Jurkat, Clone E6-1 (cell line): ENCODE measurements at places on chromosomes 5 and 9.

DNA sequence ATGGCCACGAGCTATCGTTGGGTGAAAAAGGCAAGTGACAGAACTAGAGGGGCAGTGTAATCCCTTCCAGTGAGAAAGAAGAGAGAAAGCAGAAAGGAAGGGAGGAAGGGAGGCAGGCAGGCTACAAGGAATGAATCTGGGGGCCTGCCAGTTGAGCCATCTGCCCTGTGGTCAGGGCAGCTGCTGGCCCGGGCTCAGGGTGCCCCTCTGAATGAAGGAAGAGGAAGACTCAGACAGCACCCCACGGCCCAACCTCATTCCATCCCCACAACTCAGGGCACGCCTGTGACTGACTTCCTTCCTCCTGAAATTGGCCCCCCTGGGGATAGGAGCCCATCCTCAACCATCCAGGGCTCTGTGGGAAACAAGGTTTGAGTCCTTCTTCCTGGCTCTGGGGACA, 20.3 kb upstream of the FLT4 start:
- no peak for DNase-seq

DNA sequence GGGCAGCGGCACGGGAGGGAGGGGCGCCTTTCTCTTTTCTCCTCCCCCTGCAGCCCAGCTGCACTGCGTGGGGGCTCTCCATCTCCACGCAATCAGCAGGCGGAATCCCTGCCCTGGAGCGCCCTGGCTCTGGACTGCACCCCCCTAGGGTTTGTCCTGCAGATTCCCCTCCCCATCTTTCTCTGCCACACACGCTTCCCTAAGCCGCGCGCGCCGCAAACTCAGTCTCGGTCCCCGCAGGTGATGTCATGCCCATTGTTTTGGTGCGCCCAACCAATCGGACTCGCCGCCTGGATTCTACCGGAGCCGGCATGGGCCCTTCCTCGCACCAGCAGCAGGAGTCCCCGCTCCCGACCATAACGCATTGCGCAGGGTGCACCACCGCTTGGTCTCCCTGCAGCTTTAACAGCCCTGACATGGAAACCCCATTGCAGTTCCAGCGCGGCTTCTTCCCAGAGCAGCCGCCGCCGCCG, at the start of gene KCNN2:
Gene KCNN2 (plus strand): TSS at position 347 of the 473 bp plus-strand sequence. CDS start 70 bp downstream, at position 417.
- peak; percentile 93 for DNase-seq

DNA sequence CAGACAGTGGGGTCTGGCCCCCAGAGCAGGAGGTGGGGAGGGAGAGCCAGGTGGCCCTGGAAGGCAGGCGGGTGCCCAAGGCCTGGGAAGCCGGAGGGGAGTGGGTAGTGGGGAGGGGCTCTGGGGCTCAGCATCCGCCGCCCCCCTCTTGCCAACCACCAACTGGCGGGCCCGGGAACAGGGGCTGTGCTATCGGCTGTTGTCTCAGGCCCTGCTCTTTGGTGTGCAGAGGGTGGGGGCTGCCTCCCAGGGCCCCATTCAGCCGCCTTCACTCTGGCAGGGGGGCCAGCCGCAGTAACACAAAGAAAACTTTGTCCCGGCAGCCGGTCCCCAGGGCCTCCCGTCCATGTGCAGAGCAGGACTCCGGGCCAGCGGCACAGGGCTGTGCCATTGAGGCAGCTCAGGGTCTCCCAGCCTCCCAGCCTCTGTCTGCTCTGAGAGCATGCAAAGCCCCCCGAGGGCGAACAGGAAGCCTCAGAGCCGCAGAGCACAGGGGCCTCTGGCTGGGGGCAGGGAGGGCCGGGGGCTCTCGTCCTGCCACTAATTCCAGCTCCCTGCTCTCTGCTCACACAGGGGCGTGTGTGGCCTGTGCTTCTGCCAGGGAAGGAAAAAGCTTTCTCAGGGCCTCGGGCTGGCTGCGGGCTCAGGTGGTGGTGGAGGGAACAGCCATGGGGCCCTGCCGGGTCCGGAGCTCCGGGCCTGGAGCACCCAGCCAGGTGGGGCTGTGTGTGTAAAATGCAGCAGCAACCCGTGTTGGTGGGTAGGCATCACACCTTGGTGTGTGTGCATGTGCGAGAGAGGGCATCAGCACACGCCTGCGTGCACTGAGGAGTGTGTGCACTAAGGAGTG, 54.2 kb upstream of the NOTCH1 start:
- no peak for DNase-seq

DNA sequence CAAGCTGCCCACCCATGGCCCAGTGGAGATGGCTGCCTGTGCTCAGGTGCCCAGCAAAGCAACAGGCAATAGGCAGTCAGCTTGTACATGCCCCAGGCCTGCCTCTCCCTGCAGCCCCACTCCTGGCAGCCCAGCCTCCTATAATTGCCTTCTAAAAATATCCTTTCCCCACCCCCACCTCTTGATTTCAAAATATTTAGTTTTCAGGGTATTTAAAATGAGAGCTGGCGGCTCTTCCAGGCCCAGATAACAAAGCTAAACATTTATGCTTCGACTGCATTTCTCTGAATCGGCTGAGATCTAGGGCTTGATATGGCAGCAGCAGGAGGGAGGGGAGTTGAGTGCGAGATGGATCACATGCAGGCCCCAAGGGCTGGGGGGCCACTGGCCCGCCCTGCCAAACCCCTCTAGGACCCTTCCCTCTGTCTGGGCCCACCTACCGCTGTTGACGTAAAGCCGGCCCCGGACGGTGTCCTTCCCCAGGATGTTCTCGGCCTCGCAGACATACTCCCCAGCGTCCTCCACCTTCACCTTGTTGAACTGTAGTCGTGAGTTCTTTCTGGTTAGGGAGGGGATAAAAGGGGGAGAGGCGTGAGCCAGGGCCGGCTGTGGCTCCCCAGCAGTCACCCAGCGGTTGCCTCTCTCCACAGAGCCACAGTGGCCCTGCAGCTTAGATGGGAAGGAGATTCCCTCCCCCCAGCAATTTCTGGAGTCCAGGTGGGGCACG, 85.0 kb downstream of the PSD2 start:
- DNase-seq = no peak

DNA sequence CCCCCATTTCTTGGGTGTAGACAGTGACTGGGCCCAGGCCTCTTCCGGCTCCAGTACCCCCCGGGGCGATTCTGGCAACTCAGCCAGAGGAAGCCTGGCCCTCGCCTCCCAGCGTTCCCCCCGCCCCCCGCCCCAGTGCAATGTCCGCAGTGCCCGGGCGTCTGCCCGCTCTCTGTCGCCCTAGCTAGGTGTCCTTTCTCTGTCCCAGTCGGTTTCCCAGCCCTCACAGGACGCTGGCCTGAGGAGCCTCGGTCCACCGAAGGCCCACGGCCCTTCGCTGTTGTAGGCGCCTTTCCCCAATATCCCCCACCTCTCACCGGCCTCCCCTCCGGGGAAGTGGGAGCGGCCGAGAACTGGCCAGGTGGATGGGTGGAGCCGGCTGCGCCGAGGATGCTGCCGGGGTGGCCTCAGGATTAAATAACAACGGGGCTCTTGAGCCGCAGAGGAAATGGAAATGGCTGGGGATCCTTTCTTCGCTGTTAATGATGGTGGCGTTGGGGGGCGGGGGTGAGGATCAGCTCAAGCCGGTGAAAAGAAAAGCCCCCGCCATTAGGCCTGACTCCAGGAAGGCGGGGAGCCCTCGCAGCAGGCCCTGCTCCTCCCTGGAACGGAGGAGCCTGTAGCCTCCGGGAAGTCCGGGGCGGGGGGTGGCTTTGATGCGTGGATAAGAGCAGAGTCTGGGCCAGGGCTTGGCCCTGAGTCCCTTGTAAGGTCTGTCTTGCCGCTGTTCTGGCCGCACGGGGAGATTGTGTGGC, 1.1 kb upstream of the SPRY4 start:
- no peak for DNase-seq

DNA sequence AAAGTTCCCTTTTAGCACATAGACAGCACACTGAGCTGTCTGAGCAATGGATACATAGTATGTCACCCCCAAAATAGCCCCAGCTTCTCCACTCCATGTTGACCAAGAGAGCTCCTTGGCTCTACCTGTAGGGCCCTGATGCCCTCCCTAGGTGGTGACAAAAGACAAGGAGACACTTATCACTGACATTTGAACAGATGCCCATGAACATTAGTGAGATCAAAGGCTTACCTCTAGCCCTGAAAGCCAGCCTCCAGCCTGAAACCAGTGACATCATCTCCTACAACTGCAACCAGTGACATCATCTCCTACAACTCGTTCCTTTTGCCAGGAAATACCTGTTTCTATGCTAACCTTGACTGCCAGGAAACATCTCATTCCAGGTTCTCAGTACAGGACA, 122.7 kb downstream of the FSTL4 start:
- no peak for DNase-seq

- DNase-seq = peak; percentile 30
These were observed 77.7 kb downstream of the ARSB start for GRCh38 chr5:78907255-78907891.

- DNase-seq = no peak
These were observed 19.2 kb upstream of the RICTOR start for GRCh38 chr5:39093352-39093751.

- DNase-seq = no peak
These were observed 369.1 kb downstream of the NDUFS4 start for GRCh38 chr5:53929570-53929969.

GRCh38 chr9:132412089-132412488, 2.1 kb downstream of the CFAP77 start:
- no peak for DNase-seq

- DNase-seq = peak; percentile 3
These were observed 42.0 kb downstream of the PBX3 start for GRCh38 chr9:125789196-125789595.

GRCh38 chr5:16742938-16743337, 126.1 kb upstream of the RETREG1 start:
- no peak for DNase-seq

DNA sequence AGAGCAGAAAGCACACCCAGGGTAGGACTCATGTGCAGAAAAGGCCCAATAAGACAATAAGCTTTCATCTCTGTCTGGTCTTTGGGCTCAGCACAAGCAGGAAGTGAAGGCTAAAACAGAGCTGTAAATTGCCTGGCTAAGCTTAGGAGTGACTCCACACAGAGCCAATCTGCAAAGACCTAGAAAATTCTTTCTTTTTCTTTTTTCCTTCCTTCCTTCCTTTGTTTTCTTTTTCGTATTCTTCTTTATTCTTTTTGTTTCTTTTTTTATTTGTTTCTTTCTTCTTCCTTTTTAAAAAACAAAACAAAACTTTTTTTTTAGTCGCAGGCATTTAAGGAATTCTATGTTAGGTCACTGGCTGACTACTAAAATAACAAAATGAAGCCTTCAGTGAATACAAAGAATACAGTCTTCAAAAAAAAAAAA, 12.2 kb downstream of the SLC35A4 start:
- DNase-seq = no peak
